ENCODE measurements at places on chromosomes 11 and 22.

DNA sequence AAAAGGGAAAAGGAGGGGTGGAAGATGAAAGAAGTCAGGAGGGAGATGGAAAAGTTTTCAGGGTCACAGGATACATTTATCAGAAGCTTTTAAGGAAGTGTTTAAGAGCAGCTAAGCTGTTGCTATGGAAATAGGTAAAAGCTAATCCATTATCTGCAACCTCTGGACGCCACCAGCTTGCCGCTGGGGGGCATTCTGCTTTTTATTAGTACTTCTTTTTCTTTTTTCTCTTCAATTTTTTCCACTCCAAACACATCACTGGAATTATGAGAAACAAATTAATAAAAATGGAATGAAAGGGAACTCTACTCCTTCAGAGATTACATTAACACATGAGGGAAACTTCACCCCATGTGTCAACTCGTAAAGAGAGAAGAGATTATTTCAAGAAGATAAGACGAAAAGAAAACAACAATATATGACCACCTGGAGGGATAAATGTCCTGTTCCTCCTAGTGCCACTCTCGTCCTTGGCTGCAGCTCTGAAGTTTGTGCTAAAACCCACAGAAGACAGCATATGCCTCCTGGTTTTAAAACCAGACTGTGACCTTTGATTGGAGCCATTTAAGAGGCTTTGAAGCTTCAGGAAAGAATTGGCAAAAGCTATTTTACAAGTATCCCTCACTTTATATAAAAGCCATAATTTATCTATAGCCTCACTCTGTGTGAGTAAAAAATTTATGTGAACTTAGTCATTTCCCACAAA lies 972.8 kb downstream of the OPCML start:
- DNase-seq: no peak

- DNase-seq: no peak
Measured at GRCh38 chr11:92685049-92685448, 284.4 kb upstream of the MTNR1B start.

- DNase-seq: no peak
Measured at GRCh38 chr11:125343718-125344131, 152.3 kb downstream of the FEZ1 start.

DNA sequence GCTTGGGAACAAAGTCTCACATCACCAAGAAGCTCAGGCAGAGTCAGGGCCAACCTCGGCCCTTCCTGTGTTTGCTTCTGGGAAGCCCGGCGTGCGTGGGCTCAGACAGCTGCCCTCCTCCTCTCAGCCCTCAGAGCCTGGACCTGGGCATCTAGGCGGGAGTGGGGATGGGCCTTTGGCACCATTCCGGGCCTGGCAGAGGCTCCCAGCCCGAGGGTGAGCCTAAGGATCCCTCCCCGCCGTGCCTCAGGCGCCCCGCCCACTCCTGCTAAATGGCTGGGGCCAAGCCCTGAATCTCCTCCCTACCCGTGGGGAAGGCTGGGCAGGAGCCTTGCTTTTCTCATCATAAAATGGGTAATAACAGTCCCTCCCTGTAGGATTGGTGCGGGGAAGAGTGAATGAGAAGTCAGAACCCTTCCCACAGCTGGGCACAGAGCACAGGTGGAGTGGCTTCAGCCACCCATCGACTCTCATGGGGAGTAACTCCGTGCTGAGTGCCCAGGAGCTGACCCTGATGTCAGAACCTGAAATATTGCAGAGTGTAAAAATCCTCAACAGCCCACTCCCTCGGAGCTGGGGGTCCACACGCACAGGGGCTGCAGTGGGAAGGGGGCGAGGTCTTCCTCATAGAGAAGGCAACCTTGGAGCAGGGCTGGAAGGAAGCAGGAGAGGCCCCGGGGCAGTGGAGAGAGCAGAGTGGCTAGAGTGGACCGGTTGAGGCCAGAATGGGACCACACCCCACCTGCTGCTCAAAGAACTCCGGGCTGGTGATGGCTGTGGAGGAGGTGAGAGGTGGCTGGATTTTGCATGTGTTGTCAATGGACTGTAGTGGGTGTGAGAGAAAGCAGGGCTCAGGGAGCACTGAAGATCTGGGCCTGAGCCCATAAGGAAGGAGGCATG lies 18.8 kb upstream of the CDKN1C start:
- DNase-seq: no peak

DNA sequence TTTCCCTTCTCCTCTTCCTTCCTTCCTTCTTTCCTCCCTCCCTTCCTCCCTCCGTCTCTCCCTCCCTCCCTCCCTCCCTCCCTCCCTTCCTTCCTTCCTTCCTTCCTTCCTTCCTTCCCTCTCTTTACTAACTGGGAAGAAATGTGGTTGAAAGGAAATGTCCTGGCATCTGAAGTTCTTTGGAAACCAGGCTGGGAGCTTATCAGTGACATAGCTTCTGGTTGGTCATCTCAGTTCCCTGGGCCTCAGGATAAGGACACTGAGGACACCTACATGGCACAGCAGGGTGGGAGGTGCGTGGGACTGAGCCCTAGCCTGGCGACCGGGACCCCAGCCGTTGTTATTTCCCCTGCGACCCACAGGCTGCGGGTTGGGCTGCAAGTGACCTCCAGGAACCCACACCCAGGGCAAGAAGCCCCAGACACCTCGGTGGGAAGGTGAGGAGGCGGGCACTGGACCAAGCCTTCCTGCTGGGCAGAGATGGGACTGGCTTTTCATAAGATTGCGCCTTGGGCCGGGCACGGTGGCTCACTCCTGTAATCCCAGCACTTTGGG lies 1486.5 kb downstream of the TBC1D22A start:
- DNase-seq: no peak

DNA sequence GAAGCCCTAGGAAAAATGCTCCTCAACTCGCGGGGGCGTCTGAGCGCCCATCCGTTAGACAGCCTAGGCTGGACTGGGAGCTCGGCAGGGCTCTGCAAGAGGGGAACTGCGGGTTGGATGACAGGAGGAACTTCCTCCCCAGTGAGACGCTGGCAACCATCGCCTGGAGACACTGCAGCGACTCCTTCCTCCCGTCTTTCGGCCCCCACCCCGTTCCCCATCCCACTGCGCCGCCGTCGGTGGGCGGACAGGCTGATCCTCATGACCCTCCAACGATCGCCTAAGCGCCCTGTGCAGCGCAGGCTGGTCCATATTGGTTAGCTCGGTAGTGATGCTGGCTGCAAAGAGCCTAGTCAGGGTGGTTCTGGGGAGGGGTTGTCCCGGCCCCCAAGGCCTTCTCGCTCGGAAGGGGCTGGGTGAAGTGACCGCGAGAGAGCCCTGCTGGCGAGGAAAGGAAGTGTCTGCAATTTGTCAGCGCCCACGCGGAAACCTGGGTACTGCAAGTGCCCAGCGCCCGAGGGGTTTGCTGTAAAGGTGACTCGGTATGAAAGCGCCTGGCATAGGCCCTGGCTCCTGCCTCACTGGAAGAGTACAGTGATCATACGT lies 638 bp downstream of the NRGN start:
- DNase-seq: peak; percentile 64

GRCh38 chr22:27987557-27987956 lies 68.5 kb upstream of the PITPNB start:
- no peak for DNase-seq

- no peak for DNase-seq
Measured at GRCh38 chr11:64834723-64835615, 9.5 kb downstream of the CDC42BPG start.

DNA sequence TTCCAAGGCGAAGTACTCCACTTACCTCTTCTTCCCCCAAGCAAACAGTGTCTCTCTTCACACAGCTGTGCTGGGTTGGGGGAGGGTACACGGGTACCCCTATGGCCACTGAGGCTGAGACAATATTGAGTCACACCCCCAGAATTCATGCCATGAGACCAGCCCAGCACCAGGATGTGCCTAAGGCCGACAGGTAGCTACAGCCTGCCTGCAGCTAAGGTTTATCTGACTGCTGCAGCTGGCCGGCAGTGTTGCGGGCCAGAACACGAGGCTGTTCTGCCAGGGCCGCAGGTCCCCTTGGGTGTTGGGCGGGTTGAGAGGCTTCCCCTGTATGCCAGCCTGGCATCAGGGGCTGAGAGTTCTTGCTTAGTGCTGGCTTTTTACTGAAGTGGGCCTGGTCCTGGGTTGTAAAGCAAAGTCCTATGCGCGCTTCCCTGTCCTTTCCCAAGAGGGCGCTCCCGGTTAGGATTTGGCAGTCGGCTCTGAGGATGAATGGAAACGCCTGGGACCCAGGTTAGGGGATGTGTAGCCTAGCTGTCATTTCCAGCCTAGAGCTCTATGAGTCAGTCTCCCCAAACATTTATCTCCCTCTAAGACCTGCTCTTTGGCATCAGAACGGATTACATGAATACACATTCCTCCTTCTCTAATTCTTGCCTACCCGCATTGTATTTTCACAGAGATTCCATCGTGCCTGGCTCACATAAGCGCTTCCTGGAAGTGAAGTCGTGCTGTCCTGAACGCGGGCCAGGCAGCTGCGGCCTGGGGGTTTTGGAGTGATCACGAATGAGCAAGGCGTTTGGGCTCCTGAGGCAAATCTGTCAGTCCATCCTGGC lies 7.1 kb downstream of the USP18 start:
- peak; percentile 50 for DNase-seq

GRCh38 chr22:42343531-42344081 lies 73.2 kb upstream of the TCF20 start:
- peak; percentile 25 for DNase-seq

GRCh38 chr11:122436188-122436555 lies 219.3 kb upstream of the UBASH3B start:
- no peak for DNase-seq

All from CD4-positive, alpha-beta T cell treated with Interleukin-10 for 1 hour (primary cell).